Mucosa of descending colon (tissue), 3 donors: ENCODE measurements at places on chromosomes 13 and 19.

GRCh38 chr13:23805122-23805521 lies 84.1 kb downstream of the MIPEP start:
- DNase-seq = no peak

- DNase-seq = no peak
Measured at GRCh38 chr13:108961542-108962125, 332.2 kb downstream of the MYO16 start.

- no peak for DNase-seq
Measured at GRCh38 chr13:112450904-112451240, 74.7 kb downstream of the SPACA7 start.

GRCh38 chr19:30878495-30878894 lies 470.7 kb downstream of the TSHZ3 start:
- DNase-seq = no peak

DNA sequence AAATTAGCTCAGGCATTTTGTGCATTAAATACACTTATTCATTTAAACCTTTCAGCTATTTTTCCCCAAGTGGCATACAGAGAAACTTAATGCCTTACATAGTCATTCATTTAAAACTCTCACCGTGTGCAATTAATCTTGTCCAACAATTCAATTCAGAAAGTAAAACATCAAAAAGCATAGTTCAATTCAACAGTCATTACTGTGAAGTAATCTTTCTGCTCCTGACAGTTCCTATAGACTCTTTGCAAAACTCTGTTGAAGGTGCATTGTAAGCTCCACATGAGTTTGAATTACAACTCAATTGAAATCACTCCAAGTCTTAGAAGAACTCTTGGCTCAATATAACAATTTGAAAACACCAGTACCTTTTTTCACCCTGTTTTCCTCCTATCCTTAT lies 228.3 kb downstream of the DACH1 start:
- no peak for DNase-seq
